ENCODE measurements at places on chromosomes 2 and 18. TPM values are rescaled to one million over a fixed set of nuclear protein-coding genes. Genes with fewer than 3 reads are reported as not detected.

The HES6 gene
- 0.67 TPM for total RNA-seq

The SNED1 gene
- 90.1 TPM for total RNA-seq

DNA sequence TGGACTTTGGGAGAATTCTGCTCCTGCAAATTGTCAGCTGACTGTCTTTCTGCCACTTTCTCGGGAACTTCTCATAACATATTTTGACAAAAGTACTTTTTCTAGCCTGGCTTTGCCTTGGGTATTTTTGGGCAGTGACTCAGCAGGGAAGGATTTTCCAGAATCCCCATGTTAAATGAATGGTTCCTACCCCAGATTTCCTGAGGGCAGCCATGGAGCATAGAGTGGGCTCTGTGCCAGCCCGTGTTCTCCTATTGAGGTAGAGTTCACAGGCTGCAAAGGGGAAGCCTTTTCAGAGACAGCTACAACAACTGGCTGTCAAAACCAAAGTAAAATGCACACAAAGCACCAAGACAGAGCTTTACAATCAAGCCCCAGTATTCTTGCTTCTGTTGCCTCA is 59.8 kb downstream of the BMP10 start:
- no peak overlapping the region for H3K27ac ChIP-seq
- no peaks in the 10 kb centered on the region for H3K27me3 ChIP-seq
- peaks cover 87% of the 10 kb centered on the region for H3K36me3 ChIP-seq
- H3K4me3 ChIP-seq = no peak overlapping the region
- DNase-seq = no peak

GRCh38 chr2:100743741-100744140 is 76.2 kb upstream of the NPAS2 start:
- no peaks in the 10 kb centered on the region for H3K36me3 ChIP-seq
- no peaks in the 10 kb centered on the region for H3K4me1 ChIP-seq
- no peak overlapping the region for H3K4me3 ChIP-seq
- DNase-seq = no peak

GRCh38 chr2:46967990-46968647 is 52.5 kb upstream of the MCFD2 start:
- H3K4me1 ChIP-seq = no peaks in the 10 kb centered on the region
- no peak for DNase-seq
- no peak overlapping the region for H3K27ac ChIP-seq

DNA sequence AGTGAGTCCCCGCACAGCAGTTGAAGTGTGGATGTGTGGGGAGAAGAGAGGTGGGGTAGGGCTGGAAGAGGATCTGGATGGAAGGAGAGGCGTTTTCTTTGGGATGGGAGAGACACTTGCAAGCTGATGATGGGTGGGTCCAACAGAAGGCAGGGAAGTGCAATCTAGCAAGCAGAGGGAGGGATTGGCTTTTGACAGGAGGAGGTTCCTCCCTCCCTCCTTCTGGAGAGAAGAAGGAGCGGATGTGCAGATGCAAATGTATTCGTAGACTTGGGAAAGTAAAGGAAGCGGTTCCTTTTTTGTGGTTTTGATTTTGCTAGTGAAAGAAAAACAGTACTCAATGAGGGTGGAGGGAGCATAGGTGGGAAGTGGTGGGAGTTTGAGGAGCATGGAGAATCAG is 48.9 kb downstream of the LAMA3 start:
- no peak overlapping the region for H3K27ac ChIP-seq
- peak; percentile 8 for DNase-seq
- no peak overlapping the region for H3K4me3 ChIP-seq
- H3K4me1 ChIP-seq = peaks cover 15% of the 10 kb centered on the region

DNA sequence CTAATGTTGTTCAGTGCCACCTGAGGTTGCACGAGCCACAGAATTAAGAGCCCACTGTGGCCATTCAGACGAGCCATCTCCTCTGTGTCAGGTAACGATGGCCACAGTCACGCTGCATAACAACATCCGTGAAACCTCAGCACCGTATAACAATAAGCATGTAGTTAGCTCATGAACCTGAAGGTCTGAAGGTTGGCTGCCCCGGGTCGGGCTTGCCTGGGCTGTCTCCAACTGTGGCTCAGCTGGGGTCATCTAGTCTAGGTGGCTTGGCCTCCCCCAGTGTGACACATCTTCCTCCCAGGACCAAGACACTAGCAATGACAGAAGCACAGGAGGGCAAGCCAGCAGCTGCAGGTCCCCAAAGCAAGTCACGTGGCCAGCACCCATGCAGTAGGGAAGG is 258.0 kb downstream of the GLI2 start:
- H3K4me3 ChIP-seq = no peak overlapping the region
- DNase-seq = no peak
- no peaks in the 10 kb centered on the region for H3K4me1 ChIP-seq
- no peaks in the 10 kb centered on the region for H3K27me3 ChIP-seq

The KIF3C gene
- 5.1 TPM for total RNA-seq

DNA sequence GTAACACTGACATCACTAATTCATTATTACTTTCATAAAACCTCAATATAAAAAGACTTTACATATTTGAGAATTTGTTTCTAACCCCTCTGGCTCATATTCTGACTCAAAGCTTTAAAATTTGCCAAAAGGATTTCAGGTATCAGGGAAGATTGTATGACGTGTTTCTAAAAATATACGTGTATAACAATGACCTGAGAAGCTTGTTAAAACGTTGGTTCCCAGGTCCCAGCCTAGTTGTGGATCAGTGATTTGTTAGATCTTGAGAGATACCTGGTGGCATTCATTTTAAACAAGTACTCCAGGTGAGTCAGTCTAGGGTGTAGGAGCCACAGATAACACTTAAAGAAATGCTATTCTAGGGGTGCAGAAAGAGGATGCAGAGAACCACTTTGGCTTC is 1096.8 kb upstream of the NXPH2 start:
- H3K4me3 ChIP-seq = no peak overlapping the region

GRCh38 chr18:56001576-56001975 is 413.6 kb upstream of the TCF4 start:
- H3K27ac ChIP-seq = no peak overlapping the region
- DNase-seq = no peak
- no peaks in the 10 kb centered on the region for H3K4me1 ChIP-seq
- H3K27me3 ChIP-seq = no peaks in the 10 kb centered on the region
- no peaks in the 10 kb centered on the region for H3K36me3 ChIP-seq
- no peak overlapping the region for H3K4me3 ChIP-seq

DNA sequence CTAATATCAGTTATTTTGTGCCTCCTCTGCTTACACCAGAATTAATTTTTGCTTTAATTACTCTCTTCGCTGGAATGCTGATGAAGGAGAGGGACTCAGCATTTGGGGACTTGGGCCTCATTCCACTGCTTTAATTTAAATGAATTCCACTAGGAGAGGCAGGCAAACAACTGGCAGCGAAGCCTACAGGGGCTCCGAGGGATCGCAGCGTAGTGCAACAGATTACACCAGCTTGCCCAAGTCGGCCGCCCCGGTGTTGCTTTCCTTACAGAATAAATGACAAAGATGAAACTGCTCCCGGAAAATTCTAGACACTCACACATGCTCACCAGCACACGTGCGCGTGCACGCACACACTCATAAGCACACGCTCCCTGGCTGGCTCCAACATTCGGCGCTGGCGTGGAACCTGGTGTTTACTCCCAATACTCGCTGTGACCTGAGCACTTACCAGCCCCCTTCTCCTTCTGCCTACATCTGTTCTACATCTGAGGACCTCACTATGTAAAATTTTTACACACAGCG is 175.4 kb downstream of the ZNF521 start:
- H3K36me3 ChIP-seq = no peaks in the 10 kb centered on the region
- no peaks in the 10 kb centered on the region for H3K27me3 ChIP-seq
- no peaks in the 10 kb centered on the region for H3K4me1 ChIP-seq
- H3K27ac ChIP-seq = no peak overlapping the region

DNA sequence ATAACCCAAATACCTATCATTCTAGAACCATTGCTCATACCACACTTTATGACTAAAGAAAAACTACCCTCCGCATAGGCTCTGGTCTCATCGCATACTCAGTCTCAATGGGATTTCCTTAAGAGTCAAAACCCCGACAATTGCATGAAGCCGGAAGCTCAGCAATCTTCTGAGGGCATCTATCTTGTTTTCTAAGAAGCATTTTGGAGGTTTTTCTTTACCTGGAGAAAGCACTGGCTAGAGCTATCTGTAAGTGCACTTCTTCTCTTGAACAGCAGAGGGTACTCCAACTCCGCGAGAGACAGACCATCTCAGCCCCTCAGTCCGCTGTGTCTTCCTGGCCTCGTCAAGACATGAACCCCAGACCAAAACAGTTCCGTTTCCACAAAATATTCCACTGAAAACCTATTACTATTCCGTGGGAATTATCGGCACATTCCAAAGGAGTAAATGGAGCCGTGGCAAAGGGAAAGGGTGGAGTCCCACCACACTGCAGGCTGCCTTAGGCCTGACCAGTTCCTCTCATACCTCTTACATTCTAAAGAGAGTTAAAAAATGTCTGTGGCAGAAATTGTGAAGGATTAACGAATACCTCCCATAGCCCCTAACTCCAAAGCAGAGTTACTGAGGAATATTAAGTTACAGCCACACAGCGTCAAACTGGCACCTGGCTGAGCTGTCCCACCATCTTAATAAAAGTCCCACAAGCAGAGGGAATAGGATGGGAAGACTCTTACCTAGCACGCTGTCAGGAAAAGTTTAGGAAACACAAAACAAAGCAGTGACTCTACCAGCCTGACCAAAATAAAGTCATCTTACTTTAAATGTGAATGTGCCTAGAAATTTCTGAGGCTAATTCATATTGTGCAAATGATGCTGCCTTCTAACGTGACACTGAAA is 325.6 kb upstream of the VRK2 start:
- no peak overlapping the region for H3K27ac ChIP-seq
- no peaks in the 10 kb centered on the region for H3K4me1 ChIP-seq
- no peak overlapping the region for H3K4me3 ChIP-seq
- no peak for DNase-seq
- H3K27me3 ChIP-seq = no peaks in the 10 kb centered on the region

- peaks cover 18% of the 10 kb centered on the region for H3K4me1 ChIP-seq
- H3K27me3 ChIP-seq = no peaks in the 10 kb centered on the region
- H3K27ac ChIP-seq = no peak overlapping the region
- H3K36me3 ChIP-seq = no peaks in the 10 kb centered on the region
- DNase-seq = no peak
Observed at GRCh38 chr2:203908797-203909185, 27.8 kb upstream of the ICOS start.

GRCh38 chr2:160096409-160096808 is 34.0 kb upstream of the PLA2R1 start:
- no peaks in the 10 kb centered on the region for H3K4me1 ChIP-seq
- no peak overlapping the region for H3K4me3 ChIP-seq
- H3K36me3 ChIP-seq = no peaks in the 10 kb centered on the region
- H3K27me3 ChIP-seq = no peaks in the 10 kb centered on the region
- H3K27ac ChIP-seq = no peak overlapping the region
- no peak for DNase-seq

GRCh38 chr2:114729026-114729425 is 286.6 kb downstream of the DPP10 start:
- no peaks in the 10 kb centered on the region for H3K4me1 ChIP-seq
- H3K27ac ChIP-seq = no peak overlapping the region
- no peak overlapping the region for H3K4me3 ChIP-seq

DNA sequence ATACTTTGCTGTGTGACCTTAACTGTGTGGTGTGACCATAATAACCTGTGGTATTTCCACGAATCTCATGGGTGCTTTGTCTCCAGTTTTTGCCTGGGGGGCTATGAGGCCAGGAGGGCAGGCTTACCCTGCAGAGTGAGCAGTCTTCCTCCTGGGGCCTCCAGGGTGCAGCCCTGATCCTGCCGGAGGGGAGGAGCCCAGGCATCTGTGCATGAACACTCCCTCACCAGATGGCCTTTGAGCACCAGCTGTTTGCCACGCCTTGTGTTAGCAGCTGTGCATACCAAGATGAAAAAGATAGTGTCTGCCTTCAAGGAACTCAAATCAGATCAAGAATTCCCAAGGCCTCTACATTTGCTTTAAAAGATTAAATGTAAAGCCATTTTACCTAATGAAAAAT is 75.0 kb upstream of the RBM44 start:
- H3K27ac ChIP-seq = no peak overlapping the region
- H3K27me3 ChIP-seq = no peaks in the 10 kb centered on the region
- H3K36me3 ChIP-seq = no peaks in the 10 kb centered on the region
- peaks cover 31% of the 10 kb centered on the region for H3K4me1 ChIP-seq
- no peak overlapping the region for H3K4me3 ChIP-seq

- H3K4me3 ChIP-seq = no peak overlapping the region
- H3K27ac ChIP-seq = no peak overlapping the region
- DNase-seq = no peak
- no peaks in the 10 kb centered on the region for H3K27me3 ChIP-seq
- H3K36me3 ChIP-seq = no peaks in the 10 kb centered on the region
- peaks cover 82% of the 10 kb centered on the region for H3K4me1 ChIP-seq
Observed at GRCh38 chr2:48330430-48330829, 199.5 kb upstream of the STON1 start.

The ITPRIPL1 gene
- 11.5 TPM for total RNA-seq

The HRH4 gene
- total RNA-seq = 1.1 TPM

DNA sequence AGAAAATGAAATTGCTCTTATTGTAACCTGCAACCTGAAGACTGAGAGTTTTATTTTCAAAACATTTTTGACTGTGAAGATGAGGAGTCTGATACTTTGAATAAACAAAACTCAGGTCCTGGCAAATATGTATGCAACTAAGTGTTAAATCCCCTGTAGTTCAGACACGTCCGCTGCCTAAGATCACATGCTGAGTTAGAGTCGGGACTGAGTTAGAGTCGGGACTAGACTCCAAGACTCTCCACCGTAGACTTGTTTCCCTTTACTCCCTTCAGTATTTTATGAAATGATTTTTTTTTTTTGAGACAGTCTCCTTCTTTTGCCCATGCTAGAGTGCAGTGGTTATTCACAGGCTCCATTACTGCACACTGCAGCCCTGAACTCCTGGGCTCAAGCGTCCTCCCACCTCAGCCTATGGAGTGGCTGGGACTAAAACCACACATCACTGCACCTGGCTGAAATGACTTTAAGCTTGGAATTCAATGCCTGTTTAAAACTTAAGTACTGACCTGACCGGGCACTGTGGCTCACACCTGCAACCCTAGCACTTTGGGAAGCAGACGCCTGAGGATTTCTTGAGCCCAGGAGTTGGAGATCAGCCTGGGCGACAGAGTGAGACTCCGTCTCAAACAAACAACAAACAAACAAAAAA is 28.0 kb upstream of the PMAIP1 start:
- no peak overlapping the region for H3K27ac ChIP-seq
- no peaks in the 10 kb centered on the region for H3K36me3 ChIP-seq
- H3K4me3 ChIP-seq = no peak overlapping the region
- no peak for DNase-seq

GRCh38 chr2:223735659-223736244 is 101.6 kb downstream of the AP1S3 start:
- no peak for DNase-seq
- no peak overlapping the region for H3K27ac ChIP-seq
- H3K4me3 ChIP-seq = no peak overlapping the region
- no peaks in the 10 kb centered on the region for H3K36me3 ChIP-seq
- H3K27me3 ChIP-seq = no peaks in the 10 kb centered on the region

The RNF144A gene
- total RNA-seq = 34.3 TPM

The TMEFF2 gene
- not detected for total RNA-seq

The SLC23A3 gene
- 12.1 TPM for total RNA-seq

The POTEI gene
- total RNA-seq = not detected
